Stimulated activated CD4-positive, alpha-beta T cell treated with anti-CD3 and anti-CD28 coated beads, Interleukin-1b, Interleukin-23, amount 100 ng/mL, for 48 hours (primary cell): ENCODE measurements at places on chromosomes 13 and 19.

DNA sequence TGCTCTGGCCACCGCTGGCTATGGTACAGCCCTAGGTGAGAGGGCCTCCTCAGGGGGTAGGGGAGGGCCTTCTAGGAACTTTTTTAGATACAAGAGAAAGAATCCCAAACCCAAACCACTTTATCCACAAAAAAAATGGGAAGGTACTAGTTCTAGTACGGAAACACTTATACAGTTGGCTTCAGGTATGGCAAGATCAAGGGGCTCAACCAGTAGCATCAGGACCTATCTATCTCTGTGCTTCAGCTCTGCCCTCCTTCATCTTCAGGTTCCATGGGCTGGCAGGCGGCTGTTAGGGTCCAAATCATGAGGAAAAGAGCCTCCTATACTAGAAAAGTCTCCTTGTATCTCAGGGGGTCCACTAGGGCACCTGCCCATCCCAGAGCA lies 1.8 kb downstream of the MRI1 start:
- DNase-seq = no peak

GRCh38 chr13:27791146-27791900 lies 960 bp upstream of the GSX1 start:
- DNase-seq = no peak

- DNase-seq = no peak
Observed at GRCh38 chr13:98328511-98328910, 151.4 kb upstream of the RNF113B start.

GRCh38 chr13:48490241-48490640 lies 42.6 kb downstream of the RCBTB2 start:
- no peak for DNase-seq

DNA sequence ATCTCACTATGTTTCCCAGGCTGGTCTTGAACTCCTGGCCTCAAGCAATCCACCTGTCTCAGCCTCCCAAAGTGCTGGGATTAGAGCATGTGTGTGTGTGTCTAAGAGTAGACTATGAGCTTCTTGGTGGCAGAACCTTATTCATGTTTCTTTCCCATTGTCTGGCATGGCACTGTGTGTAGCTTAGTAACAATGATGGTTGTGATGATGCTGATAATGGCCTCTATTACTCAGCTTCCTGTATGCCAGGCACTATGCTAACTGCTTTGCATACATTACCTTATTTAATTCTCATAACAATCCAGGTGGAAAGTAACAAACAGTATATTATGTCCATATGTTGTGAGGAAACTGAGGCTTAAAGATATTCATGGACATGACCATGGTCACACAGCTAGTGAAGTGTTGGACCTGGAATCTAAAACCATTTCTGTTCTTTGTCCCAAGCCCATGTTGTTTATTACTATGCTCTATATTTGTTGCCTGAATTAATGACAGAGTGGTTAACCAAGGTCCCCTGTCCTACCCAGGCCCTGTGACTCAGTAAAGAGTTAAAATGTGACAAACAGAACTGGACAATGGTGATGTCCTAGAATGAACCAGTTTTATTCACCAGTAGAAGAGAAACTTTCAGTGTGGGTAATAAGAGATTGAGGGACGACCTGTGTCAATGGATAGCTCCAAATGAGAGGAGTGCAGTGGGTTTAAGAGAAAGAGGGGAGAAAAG lies 109.6 kb downstream of the KLF5 start:
- no peak for DNase-seq

DNA sequence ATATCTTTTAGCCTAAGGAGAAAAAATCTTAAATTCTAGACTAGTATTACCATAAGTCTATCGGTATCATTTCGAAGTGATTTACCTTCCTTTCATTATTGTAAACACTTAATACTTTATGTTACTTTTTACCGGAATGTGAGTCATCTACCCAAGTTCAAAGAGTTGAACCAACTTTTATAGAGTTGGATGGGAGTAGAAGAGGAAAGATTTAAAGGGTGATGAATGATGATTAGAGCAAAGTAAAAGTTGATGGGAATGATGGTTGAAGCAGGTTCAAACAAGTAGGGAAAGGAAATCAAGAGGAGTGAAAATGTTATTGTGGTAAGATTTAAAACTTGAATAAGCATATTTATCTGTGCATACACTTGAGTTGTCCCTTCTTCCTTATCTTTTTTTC lies 11.3 kb upstream of the LPAR6 start:
- DNase-seq = no peak

DNA sequence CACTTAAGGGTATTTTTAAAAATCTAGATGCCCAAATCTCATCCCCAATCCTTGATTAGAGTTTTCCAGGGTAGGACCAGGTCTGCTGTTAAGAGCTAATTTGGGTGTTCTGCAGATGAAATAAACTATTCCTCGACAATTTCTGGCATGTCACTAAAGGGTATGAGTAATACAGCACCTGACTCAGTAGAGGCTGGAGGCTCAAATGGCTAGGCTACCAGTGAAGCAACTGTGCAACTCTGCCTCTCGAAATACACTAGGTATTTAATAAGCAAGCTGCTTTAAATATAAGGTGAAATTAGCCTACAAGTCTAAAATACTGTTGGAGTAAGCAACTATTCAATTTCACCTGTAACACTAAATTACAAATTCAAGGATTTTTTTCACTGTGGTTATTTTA lies 1.5 kb downstream of the RNF6 start:
- no peak for DNase-seq

GRCh38 chr13:66111628-66112027 lies 1118.5 kb downstream of the PCDH9 start:
- no peak for DNase-seq

- no peak for DNase-seq
Observed at GRCh38 chr13:37534181-37534580, 64.4 kb downstream of the POSTN start.

DNA sequence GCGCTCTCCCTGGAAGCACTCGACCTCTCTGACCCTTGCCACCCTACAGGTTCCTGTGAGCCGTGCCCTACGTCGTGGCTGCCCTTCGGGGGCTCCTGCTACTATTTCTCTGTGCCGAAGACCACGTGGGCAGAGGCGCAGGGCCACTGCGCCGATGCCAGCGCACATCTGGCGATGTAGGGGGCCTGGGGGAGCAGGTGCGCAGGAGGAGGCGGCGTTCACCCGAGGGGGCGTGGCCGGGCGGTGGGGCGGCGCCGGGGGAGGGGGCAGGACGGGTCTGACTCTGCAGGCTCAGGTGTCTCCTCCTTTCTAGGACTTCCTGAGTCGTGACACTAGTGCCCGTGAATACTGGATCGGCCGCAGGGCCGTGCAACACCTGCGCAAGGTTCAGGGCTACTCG lies 26.4 kb downstream of the CLEC4M start:
- DNase-seq = peak; percentile 17

GRCh38 chr13:87680298-87680697 lies 9.1 kb downstream of the SLITRK5 start:
- DNase-seq = no peak

- DNase-seq = no peak
Observed at GRCh38 chr13:51232328-51232727, 10.1 kb downstream of the FAM124A start.

DNA sequence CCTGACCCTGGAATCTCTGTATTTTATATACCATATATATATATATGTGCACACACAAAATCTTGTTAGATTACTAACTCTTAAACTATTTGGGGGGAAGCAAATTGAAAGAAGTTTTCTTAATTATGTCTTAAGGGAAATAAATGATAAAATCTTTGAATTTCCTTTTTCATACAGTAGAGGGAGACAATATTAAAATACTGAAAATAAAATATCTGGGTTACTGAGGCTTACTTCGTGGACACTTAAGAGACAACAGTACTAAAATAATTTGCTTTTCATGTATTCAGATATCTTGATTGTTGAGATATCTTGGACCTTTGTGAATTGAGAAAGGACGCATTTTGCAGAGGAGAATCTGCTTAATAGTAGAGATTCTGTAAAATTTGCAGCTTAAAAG lies 17.0 kb downstream of the SUGT1 start:
- DNase-seq = no peak

GRCh38 chr13:19634256-19634740 lies 839 bp downstream of the MPHOSPH8 start:
- no peak for DNase-seq

GRCh38 chr19:43480574-43480973 lies 15.2 kb upstream of the LYPD3 start:
- DNase-seq = no peak

GRCh38 chr13:84894749-84895148 lies 904.5 kb downstream of the SLITRK6 start:
- no peak for DNase-seq

DNA sequence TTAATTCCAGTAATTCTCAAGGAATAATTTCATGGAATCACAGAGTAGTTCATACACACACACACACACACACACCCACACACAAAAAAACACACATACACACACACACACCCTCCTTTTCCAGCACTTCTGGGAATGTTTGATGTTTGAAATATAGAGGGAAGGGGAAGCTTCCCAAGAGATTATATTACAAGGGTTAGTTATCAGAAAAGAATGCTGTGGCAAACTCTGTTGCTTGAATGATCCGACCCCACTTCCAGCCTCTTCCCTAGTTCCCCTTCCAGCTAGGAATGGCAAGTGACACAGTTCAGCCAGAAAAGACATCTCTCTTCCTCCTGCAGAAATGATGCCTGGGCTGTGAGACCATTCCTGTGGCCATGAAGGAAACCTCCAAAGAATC lies 49.9 kb downstream of the KCTD12 start:
- DNase-seq = no peak

GRCh38 chr19:13691569-13692435 lies 72.5 kb upstream of the MRI1 start:
- no peak for DNase-seq

- no peak for DNase-seq
Observed at GRCh38 chr19:18795540-18795939, 4.4 kb upstream of the COMP start.

- no peak for DNase-seq
Observed at GRCh38 chr13:74048756-74049155, 85.4 kb downstream of the KLF12 start.

GRCh38 chr19:11281356-11282049 lies 14.5 kb upstream of the TSPAN16 start:
- no peak for DNase-seq

GRCh38 chr13:89343165-89343564 lies 1672.0 kb downstream of the SLITRK5 start:
- DNase-seq = no peak

- DNase-seq = peak; percentile 66
Observed at GRCh38 chr19:33771384-33772101, 25.1 kb upstream of the KCTD15 start.

DNA sequence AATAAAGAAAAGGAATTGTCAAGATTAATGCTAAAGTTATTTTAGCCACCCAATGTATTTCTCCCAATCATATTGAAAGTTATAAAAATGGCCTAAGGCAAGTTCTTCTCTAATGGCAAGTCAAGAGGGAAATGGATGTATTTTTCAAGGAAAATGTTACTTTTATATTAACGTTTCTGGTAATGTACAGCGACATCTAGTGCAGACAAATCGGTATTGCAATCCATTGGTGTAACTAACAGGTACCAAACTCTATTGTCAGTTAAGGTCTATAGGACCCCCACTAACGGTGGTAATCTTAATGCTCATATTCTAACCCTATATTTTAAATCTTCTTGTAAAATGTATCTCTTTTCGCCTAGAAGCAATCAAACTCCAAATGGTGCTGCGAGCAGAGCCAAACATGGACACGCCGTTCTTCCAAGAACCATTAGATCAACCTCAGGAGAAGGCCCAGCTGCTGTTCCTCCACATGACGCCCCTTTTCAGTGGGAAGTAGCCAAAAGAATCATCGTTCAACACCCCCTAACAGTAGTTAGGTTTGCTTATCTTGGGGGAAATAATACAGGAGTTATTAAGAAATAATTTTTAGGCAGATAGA lies 98.5 kb upstream of the PABPC3 start:
- no peak for DNase-seq

- DNase-seq = no peak
Observed at GRCh38 chr13:26488236-26489003, 69.1 kb upstream of the WASF3 start.

GRCh38 chr19:5394551-5395505 lies 54.2 kb upstream of the PTPRS start:
- DNase-seq = no peak

- DNase-seq = no peak
Observed at GRCh38 chr13:105672881-105673280, 862.6 kb downstream of the EFNB2 start.

DNA sequence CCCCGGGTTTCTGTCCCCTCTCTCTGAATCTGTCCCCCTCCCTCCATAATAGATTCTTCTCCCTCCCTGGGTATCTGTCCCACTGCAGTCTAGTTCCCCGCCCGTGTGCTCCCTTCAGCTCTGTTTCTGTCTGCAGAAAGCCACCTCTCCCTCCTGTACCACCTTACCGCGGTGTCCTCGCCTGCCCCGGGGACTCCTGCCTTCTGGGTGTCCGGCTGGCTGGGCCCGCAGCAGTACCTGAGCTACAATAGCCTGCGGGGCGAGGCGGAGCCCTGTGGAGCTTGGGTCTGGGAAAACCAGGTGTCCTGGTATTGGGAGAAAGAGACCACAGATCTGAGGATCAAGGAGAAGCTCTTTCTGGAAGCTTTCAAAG lies 1.3 kb downstream of the FCGRT start:
- no peak for DNase-seq

- no peak for DNase-seq
Observed at GRCh38 chr13:93621051-93621450, 394.4 kb downstream of the GPC6 start.

GRCh38 chr13:100434010-100434763 lies 154.4 kb downstream of the GGACT start:
- no peak for DNase-seq

- DNase-seq = no peak
Observed at GRCh38 chr19:28569132-28570131, 643.5 kb downstream of the UQCRFS1 start.

DNA sequence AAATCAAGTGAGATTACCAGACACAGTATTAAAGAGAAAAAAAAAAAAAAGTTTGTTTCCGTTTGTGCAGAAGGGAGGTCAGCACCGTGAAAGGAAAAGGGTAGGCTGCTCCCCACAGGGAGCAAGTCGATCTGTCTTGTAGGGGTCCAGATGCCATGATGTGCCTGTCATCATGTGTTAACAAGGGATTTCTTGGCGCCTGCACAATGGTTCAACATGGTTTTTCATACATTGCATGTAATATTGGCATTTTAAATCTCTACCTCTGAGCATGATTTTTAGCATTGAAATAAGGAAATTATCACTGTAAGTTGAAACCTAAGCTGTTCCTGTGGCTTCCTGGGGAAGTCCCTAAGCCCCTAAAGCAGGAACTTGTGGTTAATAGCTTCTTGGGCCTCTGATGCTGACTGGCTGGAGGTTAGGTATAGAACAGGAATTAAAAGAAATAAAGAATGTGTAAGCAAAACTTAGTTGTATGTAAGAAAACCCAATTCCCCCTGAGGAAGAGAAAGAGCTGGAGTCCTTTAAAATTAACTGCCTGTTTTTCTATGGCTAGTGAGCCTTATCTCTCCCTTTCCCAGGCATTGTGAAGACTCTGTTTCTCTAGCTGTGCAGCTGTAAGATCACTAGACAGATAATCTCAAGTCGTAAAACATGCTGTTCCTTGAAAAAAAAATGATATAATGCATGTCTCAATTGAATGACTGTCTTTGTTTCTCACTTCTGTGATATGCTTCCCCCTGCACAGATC lies 7.4 kb upstream of the FCGBP start:
- DNase-seq = peak; percentile 32

- DNase-seq = no peak
Observed at GRCh38 chr13:22428188-22428828, 752.5 kb upstream of the SGCG start.

GRCh38 chr13:113116871-113117271 lies 5.7 kb upstream of the F10 start:
- DNase-seq = no peak
